ENCODE measurements at places on chromosomes 6 and 20.
A peak's percentile ranks its signal among the peaks of the same experiment; 100 is the strongest.

- no peak for DNase-seq
Observed at GRCh38 chr6:108365478-108365877, 70.6 kb downstream of the AFG1L start.

DNA sequence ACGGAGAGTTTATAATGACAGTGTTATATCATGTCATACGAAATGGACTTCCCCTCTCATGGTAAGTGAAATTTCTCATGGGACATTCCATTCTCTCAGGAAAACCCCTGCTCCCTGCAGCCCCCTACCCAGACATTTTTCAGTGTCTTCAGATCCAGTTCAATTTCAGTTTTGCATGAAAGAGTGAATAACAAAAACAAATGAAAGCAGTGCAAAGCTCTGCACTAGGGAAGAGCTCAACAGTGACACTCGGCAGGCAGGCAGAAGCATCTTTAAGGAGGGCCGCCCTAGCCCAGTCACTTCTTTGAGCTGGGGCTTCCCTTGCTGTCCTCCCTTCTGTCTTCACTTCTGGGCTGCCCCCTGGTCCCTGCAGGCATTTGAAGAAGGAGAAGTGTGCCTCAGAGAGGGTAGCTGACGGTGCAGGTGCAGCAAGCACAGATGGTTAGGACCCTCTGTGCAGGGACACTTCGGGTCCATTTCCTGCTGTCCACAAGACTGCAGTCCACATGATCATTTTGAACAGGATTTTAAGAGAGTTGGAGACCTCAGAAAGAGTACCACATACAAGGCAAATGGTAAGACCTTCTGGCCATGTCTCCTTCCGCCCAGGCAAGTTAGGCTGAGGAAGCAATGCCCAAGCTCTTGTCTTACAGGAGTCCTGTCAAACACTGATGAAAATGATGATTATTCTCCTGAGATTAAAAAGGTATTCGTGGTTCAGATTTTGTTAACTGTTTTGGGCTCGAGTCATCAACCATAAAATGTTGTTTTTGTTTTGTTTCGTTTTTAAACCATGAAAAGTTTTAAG, 5.4 kb upstream of the DUSP22 start:
- DNase-seq = no peak

DNA sequence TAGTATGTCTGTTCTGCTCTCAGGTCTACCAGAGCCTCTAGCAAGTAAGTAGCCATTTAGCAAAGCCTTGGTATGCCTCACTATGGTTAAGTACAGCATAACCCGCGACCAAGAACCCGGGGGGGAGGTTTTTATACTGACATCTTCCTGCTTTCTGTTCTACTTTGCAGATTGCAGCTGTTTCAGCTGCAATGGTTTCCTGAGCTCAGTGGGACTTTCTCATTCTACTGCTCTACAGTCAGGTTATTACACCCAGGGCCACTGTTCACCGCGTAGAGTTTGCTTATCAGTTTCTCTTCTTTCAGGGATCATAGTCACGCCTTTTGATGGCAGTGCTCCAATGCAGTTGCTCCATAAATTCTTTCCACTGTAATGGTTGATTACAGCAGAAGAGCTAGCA, 631.3 kb downstream of the TFAP2A start:
- no peak for DNase-seq

DNA sequence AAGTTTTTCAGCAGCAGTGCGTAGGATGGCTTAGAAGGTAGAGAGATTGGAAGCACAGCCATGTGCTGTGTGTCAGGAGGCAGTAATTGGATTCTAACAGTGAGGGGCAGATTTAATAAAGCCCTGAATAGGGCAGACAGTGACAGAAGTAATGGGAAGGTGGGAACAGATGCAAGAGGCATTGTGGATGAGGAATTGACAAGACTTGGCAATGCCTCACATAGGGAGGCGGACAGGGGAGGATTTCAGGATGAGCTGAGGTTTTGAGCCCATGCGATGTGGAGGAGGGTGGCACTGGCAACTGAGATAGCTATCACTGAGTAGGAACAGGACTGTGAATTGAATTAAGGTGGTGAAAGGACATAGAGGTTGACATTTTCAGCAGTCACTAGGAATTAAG, 262.2 kb upstream of the FLRT3 start:
- no peak for DNase-seq

DNA sequence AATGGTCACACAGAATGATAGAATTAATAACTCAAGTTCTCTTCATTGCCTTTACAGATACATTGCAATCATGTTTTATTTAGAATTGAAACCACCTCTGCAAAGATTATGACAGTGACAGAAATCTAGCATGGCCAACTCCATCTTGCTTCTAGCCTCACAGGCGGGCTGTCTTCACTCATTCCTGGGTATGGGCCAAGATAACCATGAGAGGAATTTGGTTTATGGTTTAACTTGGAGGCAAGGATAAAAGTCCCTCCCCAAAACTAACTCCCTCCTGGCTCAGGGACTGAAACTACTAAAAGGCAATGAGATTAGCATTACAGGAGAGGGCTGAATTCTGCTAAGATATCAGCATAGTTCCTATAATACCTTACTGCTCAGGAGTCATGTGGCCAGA, 95.2 kb upstream of the CST7 start:
- DNase-seq = no peak

DNA sequence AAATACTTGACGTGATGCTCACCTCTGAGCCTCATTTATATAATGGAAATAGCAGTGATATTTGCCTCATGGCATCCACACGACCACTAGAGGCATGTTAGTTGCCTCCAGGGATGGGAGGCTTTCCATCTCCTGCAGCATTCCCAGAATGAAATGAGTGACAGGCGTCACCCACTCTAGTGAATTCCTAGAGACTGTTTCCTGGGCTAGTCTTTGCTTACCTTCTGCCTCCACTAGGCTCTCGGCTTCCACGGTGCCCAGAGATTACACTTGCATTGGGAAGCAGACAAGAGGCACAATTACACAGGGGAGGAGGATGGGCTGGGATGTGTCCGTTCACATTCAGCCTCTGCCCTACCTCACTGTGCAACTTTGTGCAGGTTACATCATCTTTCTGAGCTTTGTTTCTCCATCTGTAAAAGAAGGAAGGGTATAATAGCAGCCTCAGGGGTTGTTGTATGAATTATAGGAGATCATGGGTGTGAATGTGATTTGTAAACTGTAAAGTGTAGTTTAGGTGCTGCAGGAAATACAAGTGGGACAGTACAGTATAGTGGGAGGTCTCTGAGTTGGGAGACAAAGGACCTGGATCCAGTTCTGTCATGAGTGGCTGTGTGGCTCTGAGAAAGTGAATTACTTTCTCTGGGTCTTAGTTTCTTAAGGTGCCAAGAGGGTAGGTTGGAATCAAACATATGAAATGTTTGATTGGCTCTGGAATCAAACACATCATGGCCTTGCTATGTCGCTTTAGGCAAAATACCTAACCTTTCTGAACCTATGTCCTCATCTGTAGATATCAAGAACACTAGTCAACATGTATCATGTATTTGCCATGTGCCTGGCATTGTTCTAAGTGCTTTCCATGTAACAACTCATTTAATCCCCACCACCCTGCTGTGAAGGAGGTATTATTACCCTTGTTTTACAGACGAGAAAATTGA, 3.6 kb upstream of the VSTM2L start:
- DNase-seq = no peak

GRCh38 chr6:329888-330691, 37.8 kb downstream of the DUSP22 start:
- DNase-seq = no peak

DNA sequence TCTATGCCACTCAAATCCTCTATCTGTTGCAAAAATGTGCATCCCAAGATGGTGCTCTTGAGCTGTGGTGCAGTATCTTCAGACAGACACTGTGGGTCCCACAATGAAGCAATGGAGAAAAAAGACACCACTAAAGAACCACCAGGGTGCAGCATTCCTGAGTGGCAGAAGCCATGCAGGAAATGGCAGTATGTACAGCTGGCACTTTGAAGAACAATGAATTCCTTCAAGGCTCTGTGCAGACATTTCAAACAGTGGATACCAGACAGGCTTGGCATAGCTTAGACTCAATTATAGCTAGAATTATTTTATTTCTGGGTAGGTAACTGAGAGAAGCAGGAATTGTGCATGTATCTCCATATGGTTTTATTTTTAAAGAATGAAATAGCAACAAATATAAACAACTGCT, 24.0 kb upstream of the HDAC2 start:
- DNase-seq = peak; percentile 43

DNA sequence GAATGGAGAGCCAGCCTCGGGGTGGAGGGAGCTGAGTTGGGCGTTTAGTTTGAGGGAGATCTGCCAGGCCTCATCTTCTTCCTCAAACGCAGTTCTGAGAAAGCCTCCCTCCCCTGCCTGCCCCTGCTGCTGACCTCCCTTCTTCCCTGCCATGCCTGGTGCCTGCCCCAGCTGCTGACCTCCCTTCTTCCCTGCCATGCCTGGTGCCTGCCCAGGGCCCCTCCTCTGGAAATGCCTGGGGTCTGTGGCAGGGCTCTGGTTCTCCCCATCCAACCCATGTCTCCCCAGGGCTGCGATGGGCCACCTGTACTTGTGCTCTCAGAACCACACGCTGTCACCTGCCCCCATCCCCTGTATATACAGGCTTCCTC, 114.6 kb downstream of the VEGFA start:
- no peak for DNase-seq

DNA sequence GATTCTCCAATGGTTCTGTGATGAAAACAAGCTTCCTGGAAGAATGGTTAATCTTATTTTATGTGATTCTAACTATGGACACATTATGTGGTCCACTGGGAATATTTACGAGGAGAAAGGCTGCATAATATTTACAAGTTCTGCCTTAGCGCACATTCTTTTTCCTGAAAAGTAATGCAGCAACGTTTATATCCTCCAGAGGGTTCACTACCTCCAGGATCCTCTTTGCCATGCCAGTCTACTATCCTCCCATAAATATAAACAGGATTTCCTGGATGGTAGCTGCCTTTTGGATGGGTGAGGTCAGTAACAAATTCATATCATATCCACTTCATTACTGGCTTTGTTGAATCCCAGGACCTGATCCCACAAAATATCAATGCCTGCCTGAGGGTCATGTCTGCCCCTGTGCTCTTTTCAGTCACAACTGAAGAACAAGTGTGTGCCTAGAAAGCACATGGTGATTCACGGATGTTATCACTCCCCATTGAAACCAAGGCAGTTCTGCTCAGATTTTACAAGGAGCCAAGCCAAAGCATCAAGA, 30.4 kb downstream of the ADGRF5 start:
- DNase-seq = no peak

DNA sequence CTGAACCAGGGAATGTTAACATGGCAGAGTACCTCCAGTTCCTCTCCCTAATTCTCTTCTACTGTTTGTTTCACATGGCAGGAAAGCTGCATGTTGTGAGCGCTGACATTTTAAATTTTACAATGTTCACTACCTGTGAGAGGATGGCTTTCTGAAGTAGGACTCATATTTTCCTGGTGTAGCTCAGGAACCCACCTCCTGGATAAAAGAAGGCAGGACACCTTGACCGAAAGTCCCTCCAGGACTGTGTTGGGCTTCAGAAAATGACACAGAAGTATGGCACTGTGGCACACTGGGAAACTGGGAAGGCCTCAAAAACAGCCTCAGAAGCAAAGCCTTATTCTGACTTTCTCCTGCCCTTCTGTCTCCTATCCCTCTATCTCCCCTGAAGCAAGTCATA, 33.3 kb downstream of the PTPRK start:
- no peak for DNase-seq

DNA sequence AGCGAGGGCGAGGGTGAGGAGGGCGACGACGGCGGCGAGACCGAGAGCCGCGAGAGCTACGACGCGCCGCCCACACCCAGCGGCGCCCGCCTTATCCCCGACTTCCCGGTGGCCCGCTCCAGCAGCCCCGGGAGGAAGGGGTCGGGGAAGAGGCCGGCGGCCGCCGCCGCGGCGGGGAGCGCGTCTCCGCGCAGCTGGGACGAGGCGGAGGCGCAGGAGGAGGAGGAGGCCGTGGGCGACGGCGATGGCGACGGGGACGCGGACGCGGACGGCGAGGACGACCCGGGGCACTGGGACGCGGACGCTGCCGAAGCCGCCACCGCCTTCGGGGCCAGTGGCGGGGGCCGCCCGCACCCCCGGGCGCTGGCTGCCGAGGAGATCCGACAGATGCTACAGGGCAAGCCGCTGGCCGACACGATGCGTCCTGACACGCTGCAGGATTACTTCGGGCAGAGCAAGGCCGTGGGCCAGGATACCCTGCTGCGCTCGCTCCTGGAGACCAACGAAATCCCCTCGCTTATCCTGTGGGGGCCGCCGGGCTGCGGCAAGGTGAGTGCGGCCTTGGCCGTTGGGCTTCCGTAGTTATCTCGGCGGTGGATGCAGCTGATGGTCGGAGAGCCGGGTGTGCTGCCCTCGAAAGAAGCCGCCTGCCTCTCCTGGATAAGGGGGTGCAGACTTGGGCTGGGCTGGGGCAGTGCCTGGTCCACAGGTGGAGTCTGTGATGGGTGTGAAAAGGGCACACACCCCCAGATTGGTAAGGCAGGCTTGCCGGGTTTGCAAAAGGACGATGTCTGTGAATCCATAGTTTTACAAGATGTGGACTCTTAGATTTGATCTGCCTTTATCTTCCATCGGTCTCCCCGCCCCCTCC, 938 bp downstream of the WRNIP1 start:
- peak; percentile 44 for DNase-seq

DNA sequence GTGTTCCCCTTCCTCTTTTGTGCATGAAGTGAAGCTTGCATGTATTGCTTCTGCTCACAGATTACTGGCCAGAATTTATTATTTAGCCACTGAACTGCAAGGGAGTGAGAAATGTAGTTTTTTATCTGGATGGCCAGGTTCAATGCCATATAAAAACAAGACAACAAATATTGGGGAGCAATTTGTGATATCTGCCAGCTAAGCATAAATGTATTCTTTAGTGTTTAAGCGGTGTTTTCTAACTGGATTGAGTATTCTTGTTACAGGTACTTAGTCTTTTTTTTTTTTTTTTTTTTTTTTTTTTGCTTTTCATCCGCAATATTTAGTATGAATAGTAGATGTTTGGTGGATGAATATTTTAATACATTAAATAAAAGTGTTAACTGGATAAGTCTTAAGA, 158.2 kb downstream of the TFAP2B start:
- no peak for DNase-seq

DNA sequence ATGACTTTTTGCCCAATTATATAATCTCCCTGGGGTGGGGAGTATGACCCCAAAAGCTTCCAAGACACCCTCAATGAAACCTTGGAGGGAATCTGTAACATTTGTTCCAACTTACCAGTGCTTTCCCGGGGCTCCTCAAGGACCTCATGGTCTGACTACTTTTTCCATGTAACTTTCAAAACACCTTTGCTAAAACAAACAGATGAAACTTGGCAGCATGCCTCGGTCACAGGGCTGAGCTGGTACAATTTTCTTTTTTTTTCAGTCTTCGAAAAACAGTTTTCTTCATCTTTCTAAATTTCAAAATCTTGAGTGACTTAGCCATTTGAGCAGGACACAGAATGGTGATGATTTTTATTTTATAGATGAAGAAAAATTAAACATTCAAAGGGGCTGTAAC, 241.2 kb downstream of the BMP7 start:
- DNase-seq = no peak

GRCh38 chr6:70557998-70558397, 8.7 kb upstream of the SDHAF4 start:
- DNase-seq = no peak

GRCh38 chr6:40666530-40666929, 79.4 kb upstream of the LRFN2 start:
- no peak for DNase-seq
